ENCODE measurements at places on chromosomes 6 and 20.

GRCh38 chr6:112600168-112600567 lies 253.0 kb downstream of the RFPL4B start:
- no peak for DNase-seq

- DNase-seq: no peak
These were observed 183.7 kb upstream of the JAG1 start for GRCh38 chr20:10857352-10858070.

DNA sequence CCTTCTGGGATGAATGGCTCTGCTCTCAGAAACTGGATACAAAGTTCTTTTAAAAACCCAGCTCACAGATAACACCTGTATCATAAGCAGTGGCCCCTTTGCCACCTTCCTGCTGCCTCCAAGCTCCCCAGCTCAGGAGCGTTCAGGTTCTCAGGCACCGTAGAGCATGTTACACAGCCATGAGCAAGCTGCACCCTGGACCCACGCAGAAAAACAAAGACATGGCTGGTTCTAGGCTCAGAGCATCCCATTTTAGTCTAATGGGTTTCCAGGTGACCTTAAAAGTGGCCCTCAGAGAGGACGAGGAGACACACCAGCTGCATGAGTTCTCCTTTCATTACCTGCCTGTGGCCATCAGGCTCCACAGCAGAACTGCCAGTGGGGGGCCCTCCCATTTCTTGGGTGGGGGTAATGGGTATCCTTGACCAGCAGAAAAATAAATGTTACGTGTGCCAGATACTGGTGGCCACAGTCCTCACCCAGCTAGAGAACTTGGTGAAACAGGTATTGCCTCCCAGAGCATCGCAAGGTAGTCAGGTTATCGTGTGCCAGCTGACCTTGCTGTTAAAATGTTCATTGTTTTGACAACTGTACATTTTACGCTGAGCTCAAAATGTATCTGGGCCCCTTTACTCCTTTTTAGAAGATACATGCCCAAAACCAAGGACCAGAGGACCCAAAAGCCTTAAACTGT lies 7.5 kb downstream of the PSMA7 start:
- no peak for DNase-seq

DNA sequence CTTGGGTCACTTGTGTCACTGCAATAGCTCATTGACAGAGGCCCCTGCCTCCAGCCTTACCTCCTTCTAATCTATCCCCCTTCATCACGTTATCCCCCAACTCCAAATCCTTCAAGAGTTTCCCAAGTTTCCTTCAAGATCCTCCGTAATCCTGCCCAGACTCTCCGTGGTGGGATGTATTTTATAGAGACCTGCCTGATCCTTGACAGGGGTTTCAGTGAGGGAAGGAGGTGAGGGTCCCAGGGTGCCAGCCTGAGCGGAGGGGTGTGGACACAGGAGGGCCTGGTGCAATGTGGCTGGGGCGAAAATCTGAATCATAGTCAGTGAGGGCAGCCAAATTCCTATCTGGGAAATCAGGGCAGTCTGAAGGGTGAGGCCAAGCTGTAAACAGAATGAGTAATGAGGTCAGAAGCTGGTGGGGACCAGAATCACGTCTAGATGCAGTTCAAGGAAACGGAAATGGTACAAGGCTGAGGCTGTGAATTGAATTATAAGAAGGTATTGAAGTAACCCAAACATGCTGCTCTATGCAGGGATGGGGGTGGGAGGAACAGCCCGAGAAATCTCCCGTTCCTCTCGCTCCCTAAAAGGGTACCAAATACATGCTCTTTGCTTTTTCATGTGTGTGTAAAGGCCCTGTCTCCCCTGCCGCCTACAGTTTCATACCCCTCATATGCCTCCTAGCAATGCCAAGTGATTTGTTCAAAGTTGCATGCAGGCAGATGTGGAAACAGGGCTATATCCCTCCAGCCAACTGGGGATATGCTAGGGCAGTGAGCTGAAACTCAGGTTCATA lies 35.4 kb upstream of the PIM1 start:
- peak; percentile 28 for DNase-seq

DNA sequence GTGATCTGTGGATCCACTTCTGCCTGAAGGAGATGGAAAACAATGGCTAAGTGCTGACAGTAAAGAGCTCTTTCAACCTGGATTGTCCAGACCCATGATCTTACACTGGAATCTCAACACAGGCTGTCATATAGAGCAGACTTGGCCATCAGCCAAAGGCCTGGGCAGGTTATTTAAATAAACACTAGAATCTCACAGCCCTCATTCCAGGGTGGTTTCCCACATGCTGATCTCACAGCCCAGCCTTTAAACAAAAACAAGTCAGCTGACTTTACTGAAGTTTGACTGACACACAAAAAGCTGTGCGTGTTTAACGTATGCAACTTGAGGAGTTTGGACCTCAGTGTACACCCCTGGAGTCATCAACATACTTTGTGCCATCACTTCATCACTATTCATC lies 28.4 kb downstream of the SYNDIG1 start:
- no peak for DNase-seq

DNA sequence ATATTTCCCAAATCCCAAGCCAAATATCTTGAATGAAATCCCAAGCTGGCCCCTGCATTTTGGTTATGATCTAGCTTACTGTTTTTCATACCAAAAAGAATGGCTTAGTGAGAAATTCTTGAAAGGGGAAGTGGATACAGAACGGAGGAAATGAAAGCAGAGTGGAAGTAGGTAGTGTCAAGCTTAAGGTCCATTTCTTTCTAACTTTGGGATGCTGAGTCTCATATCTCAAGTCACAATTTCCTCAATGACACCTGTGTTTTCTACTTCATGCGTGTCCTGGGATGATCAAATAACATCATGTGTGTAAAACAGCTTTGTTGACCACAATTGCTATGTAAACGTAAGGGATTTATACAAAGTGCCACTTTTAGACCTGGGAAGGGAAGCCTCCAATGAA lies 238.8 kb upstream of the SLC35B3 start:
- DNase-seq: no peak

- no peak for DNase-seq
These were observed 205.7 kb downstream of the EPM2A start for GRCh38 chr6:145529582-145529981.

DNA sequence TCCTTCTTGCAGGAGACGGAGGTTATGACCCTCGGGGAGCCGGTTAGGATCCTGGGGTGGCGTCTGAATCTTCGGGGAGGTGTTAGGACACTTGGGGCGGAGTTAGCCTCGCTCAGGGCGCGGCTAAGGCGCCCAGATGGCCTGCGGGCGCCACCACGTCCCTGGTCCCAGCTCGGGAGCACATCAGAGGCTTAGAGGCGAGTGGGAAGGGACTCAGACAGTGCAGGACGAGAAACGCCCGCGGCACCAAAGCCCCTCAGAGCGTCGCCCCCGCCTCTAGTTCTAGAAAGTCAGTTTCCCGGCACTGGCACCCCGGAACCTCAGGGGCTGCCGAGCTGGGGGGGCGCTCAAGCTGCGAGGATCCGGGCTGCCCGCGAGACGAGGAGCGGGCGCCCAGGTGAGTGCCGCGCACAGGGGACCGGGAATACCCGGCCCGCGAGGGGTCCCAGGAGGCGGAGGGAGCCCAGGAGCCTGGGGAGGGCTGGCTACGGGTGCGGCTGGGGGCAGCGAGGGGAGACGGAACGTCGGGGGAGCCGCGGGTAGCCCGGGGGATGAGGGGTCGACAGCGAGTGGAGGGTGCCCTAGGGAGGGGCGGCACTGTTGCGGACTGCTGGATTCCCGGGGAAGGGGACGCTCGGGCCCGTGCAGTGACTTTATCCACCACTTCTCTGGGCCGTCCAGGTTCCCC lies at the start of gene HCK:
Gene HCK, plus strand, starts transcription at position 153 of the 688 bp plus-strand sequence.
- no peak for DNase-seq

DNA sequence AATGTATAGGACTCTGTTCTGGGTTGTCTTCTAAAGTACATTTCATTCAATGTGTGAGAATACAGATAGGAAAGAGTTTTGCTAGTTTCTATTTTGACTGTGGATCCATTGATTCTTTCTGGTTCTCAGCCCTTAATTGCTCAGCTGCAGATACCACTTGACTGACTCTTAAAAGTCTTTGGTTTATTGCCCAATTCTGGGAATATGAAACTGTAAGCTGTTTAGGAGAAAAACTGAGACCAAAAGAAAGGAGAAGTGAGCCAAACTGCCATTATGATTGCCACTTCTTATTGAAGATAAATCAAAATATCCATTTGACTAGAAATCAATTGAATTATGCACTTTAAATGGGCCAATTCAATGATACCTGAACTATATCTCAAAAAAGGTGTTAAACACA lies 211.4 kb downstream of the ESR1 start:
- no peak for DNase-seq

DNA sequence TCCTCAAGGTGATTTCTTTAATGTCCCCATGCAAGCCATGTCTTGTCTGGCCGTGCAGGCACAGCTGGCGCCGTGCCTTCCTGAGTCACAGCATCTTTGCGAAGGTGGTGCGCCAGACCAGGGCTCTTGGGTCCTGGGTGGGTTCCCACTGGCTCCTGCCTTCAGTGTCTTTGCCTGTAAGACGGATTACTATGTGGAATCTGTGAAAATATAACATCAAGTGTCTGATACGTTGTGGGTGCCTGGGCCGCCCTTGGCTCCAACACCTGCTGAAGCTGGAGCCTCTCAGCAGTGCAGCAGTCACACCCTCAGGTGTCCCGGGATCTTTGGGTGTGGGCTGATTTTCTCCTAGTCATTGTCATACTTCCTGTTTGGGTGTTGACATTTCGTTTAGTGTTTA lies 3.2 kb downstream of the OSBPL2 start:
- no peak for DNase-seq

DNA sequence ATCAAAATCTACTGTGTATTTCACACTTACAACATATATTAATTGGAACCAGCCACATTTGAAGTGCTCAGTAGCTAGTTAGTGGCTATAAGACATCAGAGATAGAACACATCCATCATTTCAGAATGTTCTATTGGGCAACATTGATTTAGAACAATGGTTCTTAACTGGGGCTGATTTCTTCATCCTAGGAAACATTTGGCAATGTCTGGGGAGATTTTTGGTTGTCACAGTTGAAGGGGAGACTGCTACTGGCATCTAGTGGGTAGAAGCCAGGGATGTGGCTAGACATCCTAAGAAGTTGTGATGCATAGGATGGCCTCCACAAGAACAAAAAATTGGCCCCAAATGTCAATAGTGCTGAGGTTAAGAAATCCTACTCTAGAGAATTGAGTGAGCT lies 132.5 kb downstream of the OLIG3 start:
- no peak for DNase-seq

DNA sequence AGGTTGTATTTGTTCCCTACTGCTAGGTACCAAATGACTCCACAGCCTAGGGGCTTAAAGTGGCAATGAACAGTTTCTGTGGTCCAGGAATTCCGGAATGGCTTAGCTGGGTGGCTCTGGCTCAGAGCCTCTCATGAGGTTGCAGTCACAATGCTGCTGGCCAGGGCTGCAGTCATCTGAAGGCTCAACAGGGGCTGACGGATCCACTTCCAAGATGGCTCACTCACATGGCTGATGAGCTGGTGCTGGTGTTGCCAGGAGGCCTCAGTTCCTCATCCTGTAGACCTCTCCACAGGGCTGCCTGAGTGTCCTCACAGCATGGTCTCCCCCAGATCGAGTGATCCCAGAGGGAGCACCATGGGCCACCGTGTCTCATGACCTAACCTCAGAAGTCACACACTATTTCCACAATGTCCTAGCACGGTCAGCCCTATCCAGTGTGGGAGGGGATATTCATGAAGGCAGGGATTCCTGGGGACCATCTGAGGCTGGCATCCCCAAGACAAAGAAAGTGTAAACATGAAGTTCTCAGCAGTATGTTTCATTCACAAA lies 19.0 kb upstream of the BPI start:
- no peak for DNase-seq

GRCh38 chr6:118875672-118876071 lies 18.3 kb upstream of the ASF1A start:
- DNase-seq: no peak

- DNase-seq: no peak
These were observed 109.5 kb downstream of the TRIM27 start for GRCh38 chr6:28814032-28814976.

DNA sequence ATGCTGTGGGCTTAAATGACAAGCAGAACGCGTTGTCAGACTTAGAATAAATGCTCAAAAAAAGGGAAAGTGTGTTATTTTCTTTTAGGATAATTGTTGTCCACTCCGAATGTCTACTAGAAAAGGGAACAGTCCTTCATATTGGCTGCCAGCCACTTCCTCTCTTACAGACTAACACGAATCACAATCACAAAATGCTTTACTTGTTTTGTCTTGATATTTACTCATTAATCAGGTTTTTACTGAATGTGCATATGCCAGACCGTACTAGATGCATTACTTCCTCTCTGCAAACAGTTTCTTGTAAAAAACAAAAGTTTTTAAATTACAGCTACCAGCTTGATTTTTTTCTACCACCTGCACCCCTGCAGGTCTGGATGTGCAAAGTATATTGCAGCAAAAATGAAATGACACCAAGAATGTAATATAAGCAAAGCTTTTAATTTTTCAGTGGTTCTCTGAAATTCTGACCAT lies 821 bp downstream of the DHX35 start:
- DNase-seq: no peak

- no peak for DNase-seq
These were observed 127.7 kb downstream of the TSHZ2 start for GRCh38 chr20:53099856-53100255.
